ENCODE measurements at places on chromosomes 4 and X.

GRCh38 chr4:40401631-40402030 is 66.5 kb downstream of the CHRNA9 start:
- no peak for DNase-seq

DNA sequence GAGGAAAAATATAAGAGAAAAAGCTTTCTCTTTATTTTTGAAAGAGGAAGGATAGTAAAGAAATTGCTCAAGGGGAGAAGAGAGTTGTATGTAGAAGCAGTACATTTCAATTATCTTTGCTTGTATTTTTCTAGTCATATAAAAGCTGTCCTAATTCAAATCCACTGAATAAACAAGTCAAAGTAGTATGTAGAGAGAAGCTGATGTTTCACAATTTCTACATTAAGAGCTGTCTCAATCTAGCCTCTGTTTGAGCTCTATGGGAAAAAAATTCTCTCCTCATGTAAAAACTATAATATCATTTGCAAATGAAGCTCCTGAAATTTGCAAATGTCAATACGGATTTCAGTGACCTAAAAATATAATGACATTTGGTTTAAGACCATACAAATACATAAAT is 52.6 kb downstream of the CHM start:
- no peak for DNase-seq

- DNase-seq = no peak
Measured at GRCh38 chrX:22193851-22194659, 78.7 kb upstream of the CBLL2 start.

- no peak for DNase-seq
Measured at GRCh38 chr4:6054162-6054922, 36.1 kb upstream of the C4orf50 start.

- no peak for DNase-seq
Measured at GRCh38 chrX:96994093-96994492, 110.4 kb downstream of the RPA4 start.

GRCh38 chr4:118557298-118557851 is 127.8 kb upstream of the METTL14 start:
- no peak for DNase-seq

- no peak for DNase-seq
Measured at GRCh38 chr4:85898231-85898630, 423.3 kb downstream of the ARHGAP24 start.
